Activated naive CD4-positive, alpha-beta T cell treated with anti-CD3 and anti-CD28 coated beads for 36 hours (primary cell): ENCODE measurements at places on chromosomes 13 and 19. TPM values are rescaled to one million over a fixed set of nuclear protein-coding genes. Genes with fewer than 3 reads are reported as not detected.

Gene HOMER3
- total RNA-seq: not detected

Gene MBD3L2
- total RNA-seq: not detected

Gene EDNRB
- total RNA-seq: not detected

Gene ZNF222
- total RNA-seq: 0.74 TPM

Gene BST2
- total RNA-seq: 121 TPM

Gene CERS1
- not detected for total RNA-seq
